CD4-positive, alpha-beta T cell treated with Interleukin-10 for 1 hour (primary cell): ENCODE measurements at places on chromosomes 2 and 18.

DNA sequence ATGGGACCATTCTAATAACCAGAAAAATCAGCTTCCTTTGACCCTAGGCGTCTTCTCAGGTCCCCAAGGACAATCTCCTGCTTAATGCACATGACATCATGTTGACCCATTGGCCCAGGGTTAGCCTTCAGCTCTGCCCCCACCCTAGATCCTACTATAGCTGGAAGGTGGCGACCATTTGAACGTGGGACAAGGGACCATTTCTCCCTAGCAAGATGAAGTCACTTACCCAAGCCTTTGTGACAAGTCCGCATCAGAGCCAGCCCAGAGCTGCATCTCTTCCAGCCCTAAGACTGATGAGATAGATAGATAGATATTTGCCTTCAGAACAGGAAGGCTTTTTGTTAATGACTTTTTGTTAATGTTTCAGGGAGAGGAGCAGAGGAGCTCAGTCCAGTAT is 28.2 kb upstream of the TAF1B start:
- no peak for DNase-seq

- no peak for DNase-seq
Observed at GRCh38 chr2:102737431-102737830, 24.4 kb upstream of the TMEM182 start.

- DNase-seq = no peak
Observed at GRCh38 chr18:78082816-78083215, 833.2 kb downstream of the GALR1 start.

GRCh38 chr2:54456612-54457322 is 640 bp downstream of the SPTBN1 start:
- DNase-seq = no peak

DNA sequence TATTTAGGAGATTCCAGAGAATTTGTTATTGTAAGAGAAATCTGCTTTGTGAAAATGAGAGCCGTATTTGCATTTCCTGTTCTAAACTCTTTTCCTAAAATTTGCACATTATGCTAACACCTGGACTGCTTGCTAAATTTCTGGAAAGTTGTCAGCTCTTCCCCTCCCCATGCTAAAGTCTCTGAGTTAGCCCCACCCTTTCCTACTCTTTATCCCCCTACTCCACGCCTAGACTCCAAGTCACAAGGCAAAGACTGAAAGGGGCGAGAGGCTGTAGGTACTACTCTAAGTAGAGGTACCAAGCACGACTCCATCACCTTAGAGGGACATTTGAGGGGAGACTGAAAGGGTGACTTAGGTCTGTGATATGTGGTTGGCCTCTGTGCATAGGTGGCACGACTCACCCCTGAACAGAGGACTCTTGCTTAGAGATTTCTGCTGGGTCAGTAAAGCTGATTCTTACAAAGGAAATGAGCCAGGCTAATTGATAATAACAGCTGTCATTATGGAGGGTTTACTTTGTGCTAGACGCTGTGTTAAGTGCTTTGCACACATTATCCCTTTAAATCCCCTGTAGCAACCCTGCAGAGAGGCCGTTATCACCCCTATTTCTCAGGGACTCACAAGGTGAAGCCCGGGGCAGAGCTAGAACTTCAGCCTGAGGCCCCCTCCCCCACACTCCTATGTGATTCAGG is 373.5 kb downstream of the EN1 start:
- DNase-seq = no peak

DNA sequence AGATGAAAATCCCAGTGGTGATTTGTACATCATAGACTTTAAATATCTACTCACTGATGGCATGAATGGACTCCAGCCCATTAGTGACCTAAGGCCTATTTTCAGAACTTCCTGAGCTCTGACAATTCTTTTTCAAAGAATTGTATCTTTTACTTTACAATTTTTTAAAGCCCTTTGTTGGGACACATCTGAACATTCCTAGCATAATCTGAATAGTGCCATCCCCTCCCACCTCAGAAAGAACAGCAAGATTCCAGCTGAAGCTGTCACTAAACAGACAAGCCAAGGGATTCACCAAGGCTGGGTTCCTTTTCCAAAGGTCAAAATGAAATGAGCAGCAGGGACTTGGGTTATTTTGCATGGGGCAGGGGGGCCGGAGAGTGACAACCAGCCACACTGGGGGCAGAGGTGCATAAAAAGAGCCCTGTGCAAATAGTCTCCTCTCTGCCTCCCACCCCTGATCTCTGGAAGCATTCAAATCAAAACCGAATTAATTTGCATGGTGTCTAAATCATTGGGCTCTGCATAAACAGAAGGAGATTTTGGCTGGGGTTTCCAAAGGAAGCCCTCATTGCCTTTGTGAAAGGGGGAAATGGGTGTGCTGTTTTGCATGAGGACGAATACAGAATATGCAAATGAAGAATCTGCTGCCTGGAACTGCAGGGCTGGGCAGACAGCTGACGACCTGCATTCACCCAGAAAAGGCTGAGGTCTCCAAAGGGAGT is 17.2 kb downstream of the EPHA4 start:
- DNase-seq = peak; percentile 4

- no peak for DNase-seq
Observed at GRCh38 chr2:46493241-46493970, 14.0 kb downstream of the TMEM247 start.

- DNase-seq = no peak
Observed at GRCh38 chr2:238811759-238812158, 36.1 kb upstream of the TWIST2 start.

GRCh38 chr2:207181526-207182274 is 16.0 kb upstream of the KLF7 start:
- DNase-seq = no peak

DNA sequence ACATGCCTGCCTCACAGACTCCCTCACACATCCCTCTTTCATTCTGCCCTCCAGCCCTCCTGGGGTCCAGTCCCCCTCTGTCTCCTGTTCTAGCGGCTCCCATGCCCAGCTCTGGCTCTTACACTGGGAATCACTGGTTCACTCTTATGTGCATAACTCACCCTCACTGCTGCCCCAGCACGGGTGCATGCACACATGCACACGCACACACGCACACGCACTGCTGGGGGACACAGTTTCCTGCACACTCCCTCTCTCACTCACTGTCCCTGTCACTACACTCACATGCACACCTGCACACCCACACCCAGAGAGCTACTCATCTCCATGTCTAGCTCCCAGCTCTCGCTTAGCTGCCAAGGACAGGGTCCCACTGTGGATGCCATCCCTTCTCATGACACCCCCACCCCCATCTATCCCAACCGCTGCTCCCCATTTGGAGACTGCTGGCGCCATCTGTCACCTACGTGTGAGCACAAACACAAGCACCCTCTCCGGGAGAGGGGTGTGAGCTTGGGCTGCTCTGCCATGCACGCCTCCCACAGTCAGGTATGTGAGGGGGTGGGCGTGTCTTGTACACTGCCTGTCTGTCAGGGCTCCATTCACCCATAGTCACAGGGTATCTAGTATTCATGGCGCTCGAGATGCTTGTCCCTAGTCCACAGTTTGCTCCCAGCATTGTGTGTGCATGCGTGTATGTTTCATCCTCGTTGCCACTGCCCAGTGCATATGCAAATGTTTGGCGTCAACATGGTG is 1.8 kb downstream of the ASIC4 start:
- no peak for DNase-seq

GRCh38 chr2:1612391-1613077 is 131.8 kb downstream of the PXDN start:
- DNase-seq = no peak

DNA sequence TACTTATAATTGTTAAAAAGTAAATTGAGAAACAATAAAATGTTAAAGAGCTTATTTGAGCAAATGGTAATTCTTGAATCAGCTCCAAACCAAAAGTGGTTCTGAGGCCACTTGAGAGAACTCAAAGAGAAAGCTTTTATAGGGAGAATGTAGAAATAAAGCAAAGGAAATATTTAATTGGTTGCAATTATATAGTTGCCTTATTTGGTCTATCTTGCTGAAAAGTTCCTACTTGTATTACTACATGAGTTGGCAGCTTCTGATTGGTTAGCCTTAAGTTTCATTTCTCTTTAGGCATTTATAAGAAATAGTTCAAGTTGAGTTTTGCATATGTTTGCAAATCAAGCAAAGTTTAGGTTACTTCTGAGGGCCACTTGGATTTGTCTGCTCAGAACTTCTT is 38.1 kb downstream of the SCN2A start:
- DNase-seq = no peak

DNA sequence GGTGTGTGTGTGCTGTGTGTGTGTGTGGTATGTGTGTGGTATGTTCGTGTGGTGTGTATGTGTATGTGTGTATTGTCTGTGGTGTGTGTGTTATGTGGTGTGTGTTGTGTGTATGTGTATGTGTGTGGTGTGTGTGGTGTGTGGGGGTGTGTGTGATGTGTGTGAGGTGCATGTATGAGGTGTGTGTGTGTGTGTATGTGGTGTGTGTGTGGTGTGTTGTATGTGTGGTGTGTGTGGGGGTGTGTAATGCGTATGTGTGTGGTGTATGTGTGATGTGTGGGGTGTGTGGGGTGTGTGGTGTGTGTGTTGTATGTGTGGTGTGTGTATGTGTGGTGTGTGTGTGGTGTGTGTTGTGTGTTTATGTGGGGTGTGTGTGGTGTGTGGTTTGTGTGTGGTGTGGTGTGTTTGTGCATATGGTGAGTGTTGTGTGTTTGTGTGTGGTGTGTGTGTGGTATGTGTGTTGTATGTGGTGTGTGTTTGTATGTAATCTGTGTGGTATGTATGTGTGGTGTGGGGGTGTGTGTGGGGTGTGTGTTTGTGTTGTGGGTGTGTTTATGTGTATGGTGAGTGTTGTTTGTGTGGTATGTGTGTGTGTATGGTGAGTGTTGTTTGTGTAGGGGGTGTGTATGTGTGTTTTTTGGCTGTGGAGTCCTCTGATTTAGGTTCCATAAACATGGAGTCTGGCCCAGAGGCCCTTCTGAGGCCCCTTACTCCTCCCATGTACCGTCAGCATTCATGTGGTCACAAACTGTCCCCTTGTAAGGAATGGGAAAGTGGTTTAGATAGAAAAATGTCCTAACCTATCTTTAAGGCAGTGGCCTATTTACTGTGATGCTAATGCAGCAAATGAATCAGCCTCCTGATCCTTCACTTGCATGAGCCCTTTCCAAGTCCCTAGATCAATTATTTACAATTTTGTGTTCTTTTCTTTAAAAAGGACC is 116.0 kb downstream of the ALPK2 start:
- DNase-seq = no peak

DNA sequence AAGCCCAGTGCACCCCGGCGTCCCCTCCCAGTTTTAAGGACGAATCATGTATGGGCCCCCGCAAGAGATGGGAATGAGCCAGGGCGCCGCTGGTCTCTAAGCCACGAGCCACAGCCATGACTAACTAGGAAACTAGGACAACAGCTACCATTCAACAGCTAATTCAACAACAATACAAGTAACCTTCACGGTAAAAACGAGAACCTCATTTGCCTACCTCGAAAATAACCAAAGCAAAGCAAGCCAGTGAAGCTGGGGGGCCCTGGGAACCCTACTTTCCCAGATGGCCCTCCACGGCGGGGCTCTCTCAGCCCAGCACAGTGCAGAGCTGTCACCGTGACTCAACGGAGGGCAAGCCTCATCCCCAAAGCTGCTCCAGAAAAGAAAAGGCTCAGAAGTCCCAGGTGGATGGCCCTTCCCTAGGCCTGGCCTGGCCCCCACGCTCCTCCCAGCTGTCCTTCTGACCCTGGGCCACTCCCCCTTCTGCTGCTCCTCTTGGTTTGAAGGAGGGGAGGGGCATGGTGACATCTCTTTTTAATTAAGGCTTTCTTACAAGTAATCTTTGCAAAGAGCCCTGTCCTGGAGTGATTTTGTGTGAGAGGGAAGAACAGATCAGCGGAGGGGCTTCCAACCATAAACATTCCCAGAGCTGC is 126.3 kb downstream of the HDAC4 start:
- peak; percentile 43 for DNase-seq

DNA sequence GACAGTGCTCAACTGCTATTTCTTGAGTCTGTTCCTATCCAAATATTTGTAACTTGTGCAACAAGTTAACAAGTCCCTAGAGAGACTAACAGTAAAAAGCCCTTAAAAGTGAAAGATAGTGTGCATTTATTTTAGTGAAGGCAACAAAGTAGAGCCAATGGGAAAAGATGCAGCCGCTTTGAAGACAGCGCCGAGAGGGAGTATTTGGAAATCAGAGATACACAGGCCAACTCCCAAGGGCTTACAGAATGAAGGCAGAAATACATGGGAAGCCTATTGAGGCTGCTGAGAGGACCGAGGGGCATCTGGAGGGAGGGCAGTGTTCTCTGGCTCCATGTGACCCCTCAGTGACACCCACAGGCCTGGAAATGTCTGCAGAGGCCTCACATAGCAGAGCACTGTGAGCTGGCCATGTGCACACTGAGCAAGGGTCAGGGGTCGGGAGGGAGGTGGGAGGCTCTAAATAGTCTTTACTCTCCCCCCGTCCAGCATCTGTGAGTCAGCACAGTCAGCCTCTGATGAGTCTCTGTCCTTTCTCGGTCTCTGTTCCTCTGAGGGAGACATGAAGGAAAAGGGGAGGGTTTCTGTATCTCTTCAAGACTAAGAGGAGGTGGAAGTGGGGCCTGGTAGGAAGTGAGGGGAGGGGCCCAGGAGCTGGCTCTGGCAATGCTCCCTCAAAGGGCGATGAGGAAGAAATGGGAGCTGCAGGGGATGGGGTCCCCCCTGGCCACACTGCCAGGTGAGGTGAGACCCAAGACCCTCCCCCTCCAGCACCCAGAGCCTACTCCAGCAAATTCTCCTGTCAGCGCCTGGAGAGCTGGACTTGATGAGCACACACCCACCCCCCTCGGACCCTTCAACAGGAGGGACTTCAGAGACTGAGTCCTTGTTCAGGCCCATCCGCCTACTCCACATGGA is 133.6 kb downstream of the SP3 start:
- no peak for DNase-seq

DNA sequence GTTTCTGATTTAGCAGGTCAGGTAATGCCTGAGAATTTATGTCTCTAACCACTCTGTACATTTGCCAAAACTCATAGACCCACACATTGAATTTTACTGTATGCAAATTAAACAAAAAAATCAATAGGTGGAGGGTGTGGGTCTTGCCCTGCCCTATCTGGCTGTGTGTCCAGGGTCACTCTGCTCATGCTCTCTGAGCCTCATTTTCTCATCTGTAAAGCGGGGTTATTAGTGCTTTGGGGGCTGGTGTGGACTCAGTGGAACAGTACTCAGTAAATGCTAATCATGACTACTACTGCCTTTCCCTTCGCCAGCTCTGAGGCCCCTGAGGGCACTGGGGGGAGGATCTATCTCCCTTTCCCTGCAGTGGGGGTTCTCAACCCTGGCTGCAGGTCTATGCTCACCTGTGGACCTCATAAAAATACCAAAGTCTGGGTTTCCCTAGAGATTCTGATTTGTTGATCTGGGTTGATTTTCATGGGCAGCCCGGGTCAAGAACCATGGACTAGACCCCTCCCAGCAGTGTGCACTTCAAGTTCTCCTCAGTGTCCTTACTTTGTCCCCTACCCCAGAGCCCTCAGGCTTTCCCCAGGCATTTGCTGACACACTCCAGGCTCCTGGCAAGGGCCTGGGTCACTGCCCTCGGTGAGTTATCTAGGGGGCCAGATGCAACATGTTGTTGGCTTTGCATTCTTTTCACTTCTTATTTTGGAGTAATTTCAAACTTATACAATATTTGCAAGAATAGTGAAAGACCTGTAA is 27.5 kb downstream of the MTHFD2 start:
- DNase-seq = no peak
